8988T (cell line): ENCODE measurements at places on chromosomes 7 and 10.

GRCh38 chr7:113209449-113210203 lies 91.3 kb upstream of the SMIM30 start:
- DNase-seq = no peak

GRCh38 chr10:10010397-10010796 lies 1007.3 kb upstream of the CELF2 start:
- no peak for DNase-seq

- DNase-seq = no peak
Measured at GRCh38 chr10:3778692-3779157, 6.3 kb downstream of the KLF6 start.

DNA sequence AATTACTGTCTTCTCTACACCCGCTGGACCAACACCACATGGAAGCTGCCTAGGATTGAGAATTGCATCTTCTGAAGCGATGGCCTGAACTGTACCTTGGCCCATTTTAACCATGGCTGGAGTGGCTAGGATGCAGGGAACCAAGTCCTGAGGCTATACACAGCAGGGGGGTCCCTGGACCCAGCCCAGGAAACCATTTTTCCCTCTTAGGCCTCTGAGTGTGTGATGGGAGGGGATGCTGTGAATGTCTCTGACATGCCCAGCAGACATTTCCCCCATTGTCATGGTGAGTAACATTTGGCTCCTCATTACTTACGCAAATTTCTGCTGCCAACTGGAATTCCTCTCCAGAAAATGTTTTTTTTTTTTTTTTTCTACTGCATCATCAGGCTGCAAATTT lies 822.7 kb downstream of the PCDH15 start:
- DNase-seq = no peak

GRCh38 chr10:128571745-128572144 lies 445.5 kb upstream of the MKI67 start:
- no peak for DNase-seq

GRCh38 chr7:28192786-28193585 lies 12.4 kb upstream of the JAZF1 start:
- no peak for DNase-seq

DNA sequence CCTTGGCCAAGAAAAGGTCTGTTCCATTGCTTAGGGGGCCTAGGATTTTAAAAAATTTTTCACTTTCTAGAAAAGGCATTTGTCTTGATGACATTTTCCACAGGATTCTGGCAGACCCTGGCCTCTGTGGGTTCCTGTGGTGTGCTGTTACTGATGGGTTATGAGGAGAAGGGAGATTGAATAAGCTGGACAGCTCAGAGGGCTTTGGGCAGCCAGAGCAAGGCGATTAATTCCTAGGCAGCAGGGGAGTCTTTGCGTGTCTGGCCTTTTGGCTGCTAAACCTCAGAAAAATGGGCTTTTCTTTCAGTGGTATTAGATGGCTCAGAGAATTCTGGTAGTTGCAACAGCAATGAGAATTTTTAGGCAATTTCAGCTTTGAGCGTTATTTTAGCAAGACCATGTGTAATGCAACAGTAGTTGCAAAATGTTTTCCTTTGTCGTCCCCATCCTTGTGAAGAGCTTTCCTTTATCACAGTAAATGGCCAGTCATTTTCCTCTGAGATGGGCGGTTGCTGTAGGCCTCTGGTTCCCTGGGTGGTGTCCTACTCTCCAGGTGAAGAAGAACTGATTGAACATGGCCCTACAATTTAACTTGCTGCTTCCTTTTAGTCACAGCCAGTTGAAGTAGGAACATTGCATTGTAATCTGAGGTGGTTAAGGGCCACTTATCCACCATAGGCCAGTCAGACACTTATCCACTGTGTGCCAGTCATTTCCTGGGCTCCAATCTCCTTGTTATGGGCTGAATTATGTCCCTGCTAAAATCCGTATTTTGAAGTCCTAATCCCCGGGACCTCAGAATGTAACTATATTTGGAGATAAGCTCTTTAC lies 43.2 kb downstream of the SH2D4B start:
- no peak for DNase-seq

DNA sequence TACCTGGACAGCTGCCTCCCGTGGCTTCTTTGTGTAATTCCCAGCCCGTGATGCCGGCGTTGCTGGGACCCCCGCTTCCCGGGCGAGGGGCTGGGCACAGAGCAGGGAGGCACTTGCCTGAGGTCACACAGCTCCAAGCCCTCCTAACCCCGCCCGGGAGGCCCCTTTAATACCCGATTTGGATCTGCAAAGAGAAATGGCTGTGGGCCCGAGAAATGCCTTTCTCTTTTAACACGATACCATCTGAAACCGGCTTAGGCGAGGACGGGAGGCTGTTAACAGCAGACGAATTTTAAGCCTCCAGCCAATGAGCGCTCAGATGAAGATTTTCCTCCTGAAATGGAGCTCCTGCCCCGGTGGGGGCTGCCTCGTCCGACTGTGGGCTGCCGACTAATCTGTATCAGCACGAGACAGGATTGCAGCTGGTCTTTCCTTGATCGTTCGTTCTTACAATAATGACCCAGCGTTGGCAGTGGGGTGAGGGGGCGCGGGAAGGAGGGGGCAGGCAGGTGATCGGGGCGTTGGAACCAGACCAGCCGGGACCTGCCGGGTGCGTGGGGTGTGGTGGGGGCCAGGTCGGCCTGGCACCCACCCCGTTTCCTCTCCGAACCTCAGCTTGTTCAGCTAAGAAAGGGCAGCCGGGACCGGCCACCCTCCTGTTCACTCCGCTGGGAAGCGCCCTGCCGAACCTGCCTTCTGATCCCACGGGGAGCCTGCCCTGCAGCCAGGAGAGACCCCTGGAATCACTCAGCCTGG lies 36.2 kb upstream of the FOXL3 start:
- DNase-seq = no peak

DNA sequence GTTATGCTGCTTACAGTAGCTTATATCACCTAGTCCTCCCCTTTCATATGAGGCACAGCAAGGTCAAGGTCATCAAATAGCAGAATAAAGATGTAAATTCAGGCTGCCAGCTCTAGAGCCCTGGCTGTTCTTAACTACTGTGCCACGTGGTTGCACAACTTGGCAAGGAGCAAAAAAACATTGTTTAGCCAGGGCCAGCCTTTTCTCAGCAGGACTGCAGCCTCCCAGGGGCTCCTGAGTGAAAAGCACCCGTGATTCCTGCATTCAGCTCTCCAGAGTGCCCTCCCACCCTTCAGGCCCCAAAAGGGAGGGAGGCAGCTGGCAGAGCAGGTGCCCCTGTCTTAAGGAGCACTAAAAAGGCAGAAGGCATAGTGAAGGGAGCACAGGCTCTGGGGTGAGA lies 31.8 kb upstream of the TM9SF3 start:
- no peak for DNase-seq
